SK-MEL-5 (cell line): ENCODE measurements at places on chromosomes 1 and 21.

GRCh38 chr1:227945891-227946623 lies 1.7 kb downstream of the WNT9A start:
- no peak for DNase-seq

DNA sequence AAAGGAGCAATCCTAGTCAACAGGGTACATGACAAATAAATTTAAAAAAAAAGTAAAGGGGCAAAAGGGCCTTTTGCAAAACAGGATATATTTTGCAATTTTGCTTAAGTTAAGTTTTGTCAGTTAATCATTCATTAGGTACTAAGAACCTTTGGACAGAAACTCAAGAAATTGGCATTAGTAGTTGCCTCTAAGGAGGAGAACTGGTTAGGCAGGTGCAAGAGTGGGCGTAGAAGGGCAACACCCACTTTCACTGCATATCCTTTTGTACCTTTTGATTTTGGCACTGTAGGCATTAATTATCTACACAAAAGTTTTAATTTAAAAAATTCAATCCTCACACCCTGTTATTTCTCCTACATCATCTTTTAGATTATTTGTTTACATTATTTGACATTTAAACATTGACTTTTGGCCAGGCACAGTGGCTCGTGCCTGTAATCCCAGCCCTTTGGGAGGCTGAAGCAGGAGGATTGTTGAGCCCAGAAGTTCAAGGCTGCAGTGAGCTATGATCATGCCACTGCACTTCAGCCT lies 4.3 kb downstream of the DDAH1 start:
- no peak for DNase-seq

- DNase-seq: no peak
These were observed 184.9 kb upstream of the ATP1B1 start for GRCh38 chr1:168921629-168922028.

DNA sequence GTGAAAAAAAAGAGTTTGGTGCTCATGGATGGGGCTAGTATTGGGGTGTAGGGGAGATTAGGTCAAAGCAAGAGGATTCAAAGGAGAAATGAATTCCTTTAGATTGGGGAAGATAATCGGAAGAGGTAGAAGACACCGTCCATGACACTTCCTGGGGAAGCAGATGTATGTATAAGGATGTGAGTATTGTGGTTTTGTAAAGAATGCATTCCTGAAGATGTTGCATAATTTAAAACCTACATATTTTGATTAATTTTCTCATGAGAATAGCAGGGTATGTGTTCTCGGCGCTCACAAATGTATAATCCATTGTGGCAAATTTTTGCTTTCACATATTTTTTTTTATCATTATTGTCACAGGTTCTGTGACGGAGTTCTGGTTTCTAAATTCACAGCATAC lies 5.5 kb upstream of the LGALS8 start:
- no peak for DNase-seq

DNA sequence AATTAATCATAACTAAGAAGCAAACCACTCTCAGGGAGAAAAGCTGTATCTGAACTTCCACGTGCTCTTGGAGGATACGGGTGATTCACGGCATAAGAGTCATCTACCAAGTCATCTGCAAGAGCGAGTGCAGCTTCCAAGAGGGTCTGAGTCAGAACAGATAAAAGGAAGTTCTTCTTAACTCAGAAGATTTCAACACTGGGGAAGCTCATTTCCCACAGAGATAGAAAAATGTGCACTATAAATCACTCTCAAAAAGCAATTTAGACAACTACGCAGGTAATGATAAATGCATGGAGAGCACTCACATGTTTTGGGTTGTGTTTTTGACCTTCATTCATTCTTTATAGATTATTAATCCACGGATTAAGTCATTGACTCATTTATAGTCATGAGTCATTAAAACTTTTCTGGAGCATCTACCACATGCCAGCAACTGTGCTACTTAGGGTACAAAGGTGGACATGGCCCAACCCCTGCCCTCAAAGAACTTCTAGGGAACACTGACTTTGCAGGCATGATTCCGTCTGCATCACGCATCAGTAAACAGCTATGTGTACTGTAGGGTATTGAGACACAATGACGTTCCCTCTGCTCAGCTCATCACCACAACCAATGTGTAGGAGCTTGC lies 20.8 kb downstream of the KCNJ15 start:
- DNase-seq: peak; percentile 2

- DNase-seq: no peak
These were observed 20.7 kb upstream of the LAX1 start for GRCh38 chr1:203744075-203744972.

DNA sequence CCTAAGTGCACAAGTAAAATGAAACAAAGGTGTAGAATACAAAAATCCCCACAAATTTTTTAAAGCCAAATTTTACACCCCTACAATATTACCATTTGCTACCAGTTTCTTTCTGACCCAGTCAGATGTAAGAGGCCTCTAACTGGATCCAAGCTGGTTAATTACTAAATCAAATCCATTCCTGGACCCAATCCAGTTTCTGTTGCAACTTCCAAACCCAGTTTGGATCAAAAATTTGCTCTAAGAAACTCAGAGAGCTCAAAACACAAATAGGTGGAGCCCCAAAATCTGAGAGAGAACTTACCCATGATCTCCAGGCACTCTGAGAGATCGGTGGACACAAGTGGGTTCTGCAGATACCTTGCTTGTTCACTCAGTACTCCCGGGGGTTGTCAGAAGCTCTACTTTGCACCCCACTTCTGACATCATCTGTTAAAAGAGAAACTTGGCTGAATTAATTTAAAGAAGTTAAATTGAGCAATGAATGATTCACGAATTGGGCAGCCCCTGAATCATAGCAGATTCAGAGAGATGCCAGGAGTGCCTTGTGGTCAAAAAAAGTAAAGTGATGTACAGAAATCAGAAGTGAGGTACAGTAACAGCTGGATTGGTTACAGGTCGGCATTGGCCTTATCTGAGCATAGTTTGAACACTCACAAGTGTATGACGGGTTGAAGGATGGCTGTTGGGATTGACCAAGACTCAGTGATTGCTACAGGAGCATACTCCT lies 448.0 kb downstream of the KCNT2 start:
- no peak for DNase-seq

DNA sequence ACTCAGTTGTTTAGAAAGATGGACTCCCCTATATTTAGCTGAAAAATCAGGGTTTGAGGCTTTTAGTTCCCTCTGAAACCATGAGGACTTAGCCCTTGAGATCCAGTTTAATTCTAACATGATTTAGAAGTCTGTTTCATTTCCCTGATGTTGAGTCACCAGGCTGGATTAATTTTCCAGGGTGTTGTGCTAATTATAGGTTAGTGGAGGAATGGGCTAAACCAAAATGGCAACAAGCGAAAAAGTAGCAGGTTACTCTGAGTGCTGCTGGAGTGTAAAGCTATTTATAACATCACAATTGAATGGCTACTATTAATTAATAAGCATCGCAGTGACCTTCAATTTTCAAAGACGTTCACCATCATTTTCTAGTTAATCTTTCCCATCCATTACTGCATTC lies 15.5 kb upstream of the USP24 start:
- DNase-seq: no peak

GRCh38 chr1:65393928-65394327 lies 26.5 kb upstream of the LEPR start:
- no peak for DNase-seq

DNA sequence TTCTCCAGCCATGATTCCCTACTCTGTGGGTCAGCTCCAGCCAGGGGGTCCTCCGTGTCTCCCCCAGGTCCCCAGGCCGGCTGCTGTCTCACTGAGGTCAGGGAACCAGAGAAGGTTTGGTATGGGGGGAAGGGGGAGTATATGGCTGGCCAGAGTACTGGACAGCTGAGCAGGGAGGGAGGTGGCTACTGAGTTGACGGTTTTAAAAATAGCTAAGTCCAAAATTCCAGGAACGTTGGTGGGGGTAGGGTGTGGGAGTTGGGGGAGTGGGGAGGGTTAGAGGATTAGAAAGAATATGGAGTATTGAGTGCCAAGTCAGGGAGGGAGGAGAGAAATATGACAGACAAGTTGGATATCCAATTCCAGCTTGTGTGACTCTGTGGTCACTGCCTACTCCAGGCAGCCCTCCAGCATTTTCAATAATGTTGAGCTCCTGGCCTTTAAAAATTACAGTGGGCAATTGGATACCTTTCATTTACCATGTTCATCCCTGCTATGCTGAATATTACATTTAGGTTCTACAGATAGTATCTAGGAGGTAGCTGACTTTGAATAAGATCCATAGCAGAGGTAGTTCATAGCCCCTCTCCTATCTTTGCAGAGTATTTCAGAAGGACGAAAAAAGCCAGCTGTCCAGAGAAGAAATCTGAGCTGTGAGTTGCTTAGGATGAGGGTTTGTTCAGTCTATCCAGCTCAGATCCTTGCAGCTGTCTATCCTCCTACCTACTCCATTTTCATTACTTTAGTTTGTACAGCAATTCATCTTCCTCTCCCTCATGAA lies at the start of gene HJV:
TSS of gene HJV (minus strand) at position 114 of the 781 bp plus-strand sequence. CDS start 1,504 bp downstream, outside the sequence.
- no peak for DNase-seq

GRCh38 chr1:7760245-7760644 lies 10.9 kb upstream of the VAMP3 start:
- DNase-seq: no peak

DNA sequence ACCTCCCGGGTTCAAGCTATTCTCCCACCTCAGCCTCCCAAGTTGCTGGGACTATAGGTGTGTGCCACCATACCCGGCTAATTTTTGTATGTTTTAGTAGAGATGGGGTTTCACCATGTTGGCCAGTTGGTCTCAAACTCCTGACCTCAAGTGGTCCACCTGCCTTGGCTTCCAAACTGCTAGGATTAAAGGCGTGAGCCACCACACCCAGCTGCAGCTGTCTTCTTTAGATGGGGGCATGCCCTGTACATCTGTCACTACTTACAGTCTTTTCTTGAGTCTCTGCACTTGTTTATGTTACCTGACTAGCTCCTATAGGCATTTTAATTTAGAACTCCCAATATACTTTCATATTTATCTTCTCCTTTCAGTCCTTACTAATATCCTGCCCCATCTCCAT lies 64.2 kb downstream of the SELENOF start:
- DNase-seq: no peak

- no peak for DNase-seq
These were observed 52.3 kb downstream of the COL18A1 start for GRCh38 chr21:45457161-45457831.

- DNase-seq: peak; percentile 73
These were observed 55.0 kb upstream of the PAXBP1 start for GRCh38 chr21:32826329-32827167.

DNA sequence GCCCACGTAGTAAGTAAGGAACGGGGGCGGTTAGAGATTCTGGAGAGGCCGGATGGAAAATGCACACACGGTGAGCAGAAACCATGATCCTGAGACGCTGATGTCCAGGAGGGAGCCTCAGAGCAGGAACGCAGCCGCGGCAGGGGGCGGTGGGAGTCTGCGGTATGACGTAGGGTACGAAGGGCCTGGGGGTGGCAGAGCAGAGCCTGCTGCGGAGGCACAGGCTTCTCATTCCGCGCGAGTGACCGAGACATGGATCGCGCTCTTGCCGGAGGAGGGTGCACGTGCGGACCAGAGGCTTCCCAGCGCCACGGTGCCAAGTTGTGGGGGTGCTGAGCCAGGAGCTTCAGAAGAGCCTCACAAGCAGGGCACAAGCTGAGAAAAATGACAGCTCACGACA lies 176.2 kb downstream of the KIF26B start:
- no peak for DNase-seq

- DNase-seq: no peak
These were observed 12.7 kb downstream of the FCRL5 start for GRCh38 chr1:157539568-157539967.

GRCh38 chr1:16882986-16883385 lies 12.8 kb upstream of the RNU1-2 start:
- no peak for DNase-seq
